ENCODE measurements at places on chromosomes 2 and 18. TPM values are rescaled to one million over a fixed set of nuclear protein-coding genes. Genes with fewer than 3 reads are reported as not detected.
A peak's percentile ranks its signal among the peaks of the same experiment; 100 is the strongest.

DNA sequence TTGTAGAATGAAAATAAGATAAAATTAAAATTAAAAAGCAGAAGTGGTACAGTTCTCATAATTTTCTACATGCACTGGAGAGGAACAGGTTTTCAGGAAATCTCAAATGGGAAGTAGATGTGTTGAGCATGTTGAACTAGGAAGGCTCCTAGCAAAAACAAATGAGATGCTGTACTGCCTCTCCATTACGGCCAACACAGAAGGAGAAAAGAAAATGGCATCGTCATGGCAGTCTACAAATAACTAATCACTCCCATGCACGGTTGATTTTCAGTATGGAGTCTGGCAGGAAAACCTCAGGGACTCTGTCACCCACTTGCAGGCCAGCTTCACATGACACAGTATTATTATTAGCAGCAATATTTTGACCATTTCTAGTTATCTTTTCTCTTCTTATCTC lies 278.7 kb downstream of the NRXN1 start:
- peaks cover 5% of the 10 kb centered on the region for H3K4me1 ChIP-seq
- H3K36me3 ChIP-seq: no peaks in the 10 kb centered on the region

DNA sequence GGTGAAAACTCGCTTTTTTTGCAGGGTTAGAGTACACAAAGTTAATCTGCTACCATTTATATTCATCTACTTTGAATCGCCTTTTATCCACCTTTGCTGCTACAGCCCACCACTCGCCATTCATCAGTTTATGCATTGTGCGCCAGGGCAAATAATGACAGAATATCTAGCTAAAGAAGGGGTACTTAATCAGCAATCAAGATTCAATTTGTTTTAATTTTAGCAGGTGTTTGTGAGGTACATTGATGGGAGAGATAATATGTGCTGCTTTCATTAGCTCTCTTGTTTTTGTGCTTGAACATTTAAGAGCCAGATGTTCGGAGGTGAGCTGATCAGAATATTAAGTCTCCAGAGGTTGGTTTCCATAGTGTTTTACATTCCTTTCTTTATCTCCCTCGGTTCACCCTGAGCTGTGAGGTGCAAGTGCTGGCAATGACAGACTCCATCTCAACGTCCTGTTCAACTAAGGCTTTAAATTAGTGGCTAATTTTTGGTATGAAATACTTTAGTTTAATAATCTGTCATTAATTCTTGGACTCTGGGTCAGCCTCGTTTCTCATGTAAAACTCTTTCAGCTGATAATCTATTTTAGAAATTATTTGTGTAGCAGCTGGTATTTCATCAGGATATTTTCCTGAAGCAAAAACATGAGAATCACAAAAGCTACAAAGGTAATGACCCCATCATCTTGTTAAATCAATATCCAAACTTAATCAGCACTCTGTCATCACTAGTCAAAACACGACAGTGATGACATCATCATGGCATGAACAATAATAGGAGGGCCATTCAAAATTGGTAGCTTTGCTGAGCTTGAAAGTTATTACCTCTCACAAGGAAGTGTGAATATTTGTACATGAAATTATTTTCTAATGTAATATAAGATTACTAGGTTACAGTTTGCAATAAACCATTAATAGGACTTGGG lies 479.9 kb upstream of the FANCL start:
- no peaks in the 10 kb centered on the region for H3K36me3 ChIP-seq
- H3K4me3 ChIP-seq: no peak overlapping the region
- no peaks in the 10 kb centered on the region for H3K4me1 ChIP-seq
- H3K27me3 ChIP-seq: no peaks in the 10 kb centered on the region
- H3K27ac ChIP-seq: no peak overlapping the region

Gene GPR17
- total RNA-seq: not detected

Gene TRIM54
- 2.5 TPM for total RNA-seq

- H3K4me3 ChIP-seq: no peak overlapping the region
- no peaks in the 10 kb centered on the region for H3K27me3 ChIP-seq
- no peaks in the 10 kb centered on the region for H3K4me1 ChIP-seq
These were observed 753.9 kb upstream of the ZEB2 start for GRCh38 chr2:145273840-145274239.

- no peak overlapping the region for H3K27ac ChIP-seq
- no peaks in the 10 kb centered on the region for H3K36me3 ChIP-seq
- H3K4me3 ChIP-seq: no peak overlapping the region
- no peaks in the 10 kb centered on the region for H3K4me1 ChIP-seq
These were observed 90.8 kb downstream of the ARL4C start for GRCh38 chr2:234406085-234406484.

- DNase-seq: no peak
- no peak overlapping the region for H3K27ac ChIP-seq
- H3K27me3 ChIP-seq: no peaks in the 10 kb centered on the region
- no peak overlapping the region for H3K4me3 ChIP-seq
- H3K36me3 ChIP-seq: no peaks in the 10 kb centered on the region
These were observed 109.0 kb downstream of the BCL2 start for GRCh38 chr18:63210521-63210920.

DNA sequence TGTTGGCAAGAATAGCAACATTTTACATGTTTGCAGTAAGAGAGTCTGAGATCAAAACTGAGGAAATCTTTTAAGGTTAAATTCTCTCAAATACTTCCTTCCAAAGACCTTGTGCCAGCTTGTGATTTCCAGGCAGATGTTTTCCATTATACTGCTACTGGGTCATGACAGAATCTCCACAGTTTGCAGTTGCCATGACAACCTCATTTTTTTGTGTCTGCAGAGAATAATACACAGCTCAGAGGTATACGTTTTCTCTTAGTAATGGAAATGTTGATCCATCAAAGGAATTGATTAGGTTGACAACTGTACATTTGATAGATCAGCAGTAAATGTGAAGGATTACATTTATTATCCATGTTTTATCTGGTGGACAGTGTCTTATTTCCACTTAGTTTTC lies 29.1 kb upstream of the CSRNP3 start:
- H3K4me3 ChIP-seq: no peak overlapping the region
- no peaks in the 10 kb centered on the region for H3K4me1 ChIP-seq
- no peaks in the 10 kb centered on the region for H3K36me3 ChIP-seq
- no peak overlapping the region for H3K27ac ChIP-seq
- no peaks in the 10 kb centered on the region for H3K27me3 ChIP-seq

Gene C2orf15
- not detected for total RNA-seq

GRCh38 chr2:215002500-215002899 lies 135.9 kb downstream of the ABCA12 start:
- no peak overlapping the region for H3K4me3 ChIP-seq
- no peaks in the 10 kb centered on the region for H3K27me3 ChIP-seq
- H3K27ac ChIP-seq: no peak overlapping the region
- H3K4me1 ChIP-seq: no peaks in the 10 kb centered on the region
- no peaks in the 10 kb centered on the region for H3K36me3 ChIP-seq

- no peaks in the 10 kb centered on the region for H3K36me3 ChIP-seq
- H3K27me3 ChIP-seq: no peaks in the 10 kb centered on the region
- peaks cover 14% of the 10 kb centered on the region for H3K4me1 ChIP-seq
- DNase-seq: no peak
- no peak overlapping the region for H3K27ac ChIP-seq
- H3K4me3 ChIP-seq: no peak overlapping the region
These were observed 132.2 kb downstream of the TDRD15 start for GRCh38 chr2:21256006-21256405.

- no peaks in the 10 kb centered on the region for H3K36me3 ChIP-seq
- H3K4me1 ChIP-seq: no peaks in the 10 kb centered on the region
- H3K27ac ChIP-seq: no peak overlapping the region
- DNase-seq: no peak
- H3K27me3 ChIP-seq: no peaks in the 10 kb centered on the region
- no peak overlapping the region for H3K4me3 ChIP-seq
These were observed 224.3 kb downstream of the KLHL29 start for GRCh38 chr2:23609254-23609653.

GRCh38 chr2:26356771-26357170 lies 10.2 kb upstream of the ADGRF3 start:
- no peaks in the 10 kb centered on the region for H3K4me1 ChIP-seq
- no peak for DNase-seq
- H3K36me3 ChIP-seq: no peaks in the 10 kb centered on the region
- H3K27me3 ChIP-seq: no peaks in the 10 kb centered on the region

GRCh38 chr18:48802543-48803290 lies 148.0 kb downstream of the SMAD7 start:
- H3K4me3 ChIP-seq: no peak overlapping the region
- no peaks in the 10 kb centered on the region for H3K36me3 ChIP-seq
- H3K27me3 ChIP-seq: no peaks in the 10 kb centered on the region
- peaks cover 94% of the 10 kb centered on the region for H3K4me1 ChIP-seq
- DNase-seq: no peak
- peak overlapping the region; percentile 81 for H3K27ac ChIP-seq

GRCh38 chr2:241616168-241617125 lies 20.5 kb downstream of the THAP4 start:
- no peak for DNase-seq
- no peaks in the 10 kb centered on the region for H3K36me3 ChIP-seq
- H3K27me3 ChIP-seq: no peaks in the 10 kb centered on the region
- H3K4me1 ChIP-seq: no peaks in the 10 kb centered on the region
